ENCODE measurements at places on chromosomes 12 and 14.

DNA sequence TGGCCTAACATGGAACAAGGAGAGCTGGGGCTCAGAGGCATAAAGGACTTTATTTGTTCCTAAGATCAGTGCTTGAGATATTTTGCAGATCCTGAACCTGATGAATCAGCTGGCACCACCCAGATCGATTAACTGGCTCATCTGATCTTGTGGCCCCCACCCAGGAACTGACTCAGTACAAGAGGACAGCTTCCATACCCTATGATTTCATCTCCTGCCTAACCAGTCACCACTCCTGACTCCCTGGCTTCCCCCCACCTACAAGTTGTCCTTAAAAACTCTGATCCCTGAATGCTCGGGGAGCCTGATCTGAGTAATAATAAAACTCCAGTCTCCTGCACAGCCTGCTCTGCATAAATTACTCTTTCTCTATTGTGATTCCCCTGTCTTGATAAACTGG, 5.1 kb downstream of the C12orf56 start:
- no peak for DNase-seq

- DNase-seq = no peak
Observed at GRCh38 chr12:116177017-116177416, 100.5 kb downstream of the MED13L start.

DNA sequence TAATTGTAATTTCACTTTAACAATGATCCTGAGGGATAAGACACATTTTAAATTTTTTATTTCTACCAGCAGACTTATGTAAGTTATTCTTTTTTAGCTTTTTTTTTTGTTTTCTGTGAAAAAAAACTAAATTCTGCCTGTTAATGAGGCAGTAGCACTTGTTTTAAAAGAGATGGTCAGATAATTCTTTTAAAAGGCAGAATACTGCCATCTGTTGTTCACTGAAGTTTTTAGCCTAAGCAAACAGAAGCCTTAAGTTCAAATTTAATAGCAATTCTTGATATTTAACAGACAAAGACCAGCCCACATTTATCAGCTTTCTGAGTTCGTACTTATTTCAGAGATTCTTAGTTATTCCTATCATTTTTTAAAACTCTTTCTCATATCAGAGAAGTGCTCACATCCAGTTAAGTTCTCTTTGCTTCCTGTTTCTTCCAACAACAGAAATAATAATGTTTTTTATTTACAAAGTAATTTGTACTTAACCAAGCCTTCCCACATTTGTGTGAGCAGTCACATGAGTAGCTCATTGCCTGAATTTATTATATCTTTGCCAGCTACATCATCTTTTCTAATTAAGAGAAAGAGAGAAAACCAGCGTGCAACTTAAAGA, 93.4 kb upstream of the SLCO1C1 start:
- DNase-seq = peak; percentile 43

GRCh38 chr12:111764120-111764821, 2.5 kb upstream of the ALDH2 start:
- no peak for DNase-seq

DNA sequence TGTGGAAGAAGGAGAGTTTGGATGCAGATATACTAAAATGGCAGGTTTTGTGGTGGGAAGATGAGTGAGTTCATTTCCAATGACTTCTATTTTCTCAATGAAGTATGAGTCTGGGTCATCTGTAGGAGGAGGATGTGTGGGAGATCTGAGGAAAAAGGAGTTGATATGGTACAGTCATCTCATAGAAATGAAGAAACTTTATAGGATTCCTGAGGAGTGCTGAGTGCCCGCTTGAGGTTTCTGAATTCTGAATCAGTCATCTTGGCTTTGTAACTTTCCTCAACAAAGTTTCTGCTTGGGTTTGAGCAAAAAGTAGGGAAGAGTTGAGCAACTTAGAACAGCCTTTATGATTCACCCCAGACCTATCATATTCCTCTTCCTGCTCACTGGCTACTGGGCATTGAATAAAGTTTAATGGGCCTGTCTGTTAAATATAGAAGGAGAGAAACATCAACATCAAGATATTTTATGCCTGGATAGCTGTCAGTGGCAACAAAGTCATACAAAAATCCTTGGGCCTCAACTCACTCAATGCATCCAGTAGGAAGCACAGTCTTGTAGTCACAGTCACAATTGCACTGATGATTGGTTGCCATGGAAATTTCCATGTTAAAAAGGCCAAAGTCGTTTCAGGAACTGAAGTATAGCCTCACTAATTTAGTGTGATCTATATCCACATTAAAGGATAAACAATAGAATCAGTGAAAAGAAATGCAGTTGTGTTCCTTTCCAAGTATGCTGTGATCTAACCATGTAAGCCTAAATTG, 284.7 kb downstream of the DUSP6 start:
- no peak for DNase-seq

- no peak for DNase-seq
Observed at GRCh38 chr12:49388682-49389386, 21.6 kb downstream of the SPATS2 start.

GRCh38 chr12:25102402-25102801, 92.6 kb downstream of the DNAI7 start:
- no peak for DNase-seq

GRCh38 chr14:97401714-97402113, 604.5 kb downstream of the VRK1 start:
- no peak for DNase-seq

DNA sequence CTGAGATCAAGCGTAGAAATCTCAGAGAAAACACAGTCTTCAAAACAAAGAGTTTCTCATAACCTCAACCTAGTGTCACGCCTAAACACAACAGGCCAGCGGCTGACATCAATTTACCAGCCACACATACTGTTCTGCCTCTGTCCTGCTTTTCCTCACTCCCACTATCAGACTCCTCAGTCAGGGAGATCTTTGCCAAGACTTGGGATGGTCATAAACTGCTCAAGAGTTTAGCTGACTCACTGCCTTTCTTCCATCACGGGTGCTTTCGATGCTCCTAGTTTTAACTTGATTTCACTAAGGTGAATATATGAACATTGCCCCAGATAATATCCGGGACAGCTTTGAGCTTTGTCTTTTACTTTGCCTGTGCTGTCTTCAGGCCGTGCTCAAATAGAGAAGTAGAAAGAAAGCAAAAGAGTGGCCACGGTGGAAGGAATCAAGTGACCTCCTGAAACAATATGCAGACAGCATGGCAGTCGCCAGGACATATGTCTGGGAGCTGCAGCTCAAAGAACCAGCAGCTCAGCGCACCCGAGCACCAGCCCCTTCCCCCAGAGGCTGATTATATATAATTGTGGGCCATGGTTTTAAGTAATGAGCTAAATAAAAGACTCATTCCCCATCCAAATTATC, 12.1 kb downstream of the MDM1 start:
- DNase-seq = no peak

- DNase-seq = no peak
Observed at GRCh38 chr12:58425481-58426392, 484.4 kb downstream of the ATP23 start.

GRCh38 chr12:117875744-117876435, 92.9 kb downstream of the KSR2 start:
- peak; percentile 91 for DNase-seq

- no peak for DNase-seq
Observed at GRCh38 chr12:39442831-39443080, 164 bp downstream of the KIF21A start.

All from NCI-H1105 (cell line).